ENCODE measurements at places on chromosomes 4 and X.

DNA sequence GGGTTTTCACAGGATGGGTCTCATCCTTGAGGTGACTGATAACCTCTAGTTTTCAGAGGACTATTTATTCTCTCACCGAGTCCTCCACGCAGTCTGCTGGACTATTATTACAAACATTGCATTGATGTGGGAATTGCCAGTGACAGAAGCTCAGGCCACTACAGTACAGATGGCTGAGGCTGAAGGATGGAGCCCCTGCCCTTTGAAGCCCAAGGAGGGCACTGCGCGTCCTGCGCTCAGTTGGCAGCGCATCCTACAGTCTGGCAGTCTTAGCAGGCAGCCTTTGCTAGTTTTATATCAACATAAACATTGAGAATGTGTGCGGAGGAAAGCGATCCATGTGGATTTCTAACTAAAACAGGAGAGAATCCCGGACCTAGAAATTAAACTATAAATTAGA is 1.5 kb upstream of the RELL1 start:
- DNase-seq: no peak

GRCh38 chr4:56757821-56758411 is 63.6 kb downstream of the SPINK2 start:
- DNase-seq: peak; percentile 72

- no peak for DNase-seq
These were observed 49.2 kb downstream of the MFAP3L start for GRCh38 chr4:169976951-169977350.

- no peak for DNase-seq
These were observed 61.8 kb downstream of the CPE start for GRCh38 chr4:165440415-165441158.

DNA sequence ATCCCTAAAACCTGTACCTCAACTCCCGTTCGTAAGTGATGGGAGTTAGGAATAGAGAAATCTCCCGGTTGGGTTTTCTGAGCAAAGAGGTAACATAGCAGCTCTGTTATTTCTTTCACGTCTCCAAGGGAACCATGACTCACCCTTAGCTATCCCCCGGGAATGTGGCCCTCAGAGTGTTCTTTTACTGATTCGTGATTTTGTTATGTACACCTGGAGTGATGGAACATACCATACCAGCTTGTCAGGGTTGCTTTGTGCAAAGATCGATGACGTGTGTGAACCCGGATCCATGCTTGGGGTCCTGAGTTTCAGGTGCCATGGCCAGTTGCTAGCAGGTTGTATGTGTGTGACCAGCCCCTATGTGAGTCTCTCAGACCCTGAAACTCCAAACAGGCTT is 52.6 kb downstream of the HPRT1 start:
- DNase-seq: no peak

DNA sequence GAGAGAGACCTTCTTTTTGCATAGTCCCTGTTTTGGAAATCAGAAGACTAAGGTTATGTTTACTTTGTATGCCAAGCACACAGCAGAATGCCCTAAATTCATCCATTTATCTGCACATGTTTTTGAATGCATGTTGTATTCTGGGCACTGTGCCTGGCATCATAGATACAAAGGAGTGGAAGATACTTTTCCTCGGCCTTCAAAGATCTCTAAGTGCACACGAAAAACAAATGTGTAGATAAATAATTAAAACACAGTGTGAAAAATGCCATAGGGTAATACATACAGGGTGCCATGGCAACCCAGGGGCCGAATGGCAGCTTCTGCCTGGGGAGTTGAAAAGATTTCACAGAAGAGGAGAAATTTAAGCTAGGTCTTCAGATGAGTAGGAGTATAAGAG is 390.6 kb upstream of the ATOH1 start:
- no peak for DNase-seq

GRCh38 chrX:50718776-50719175 is 95.2 kb downstream of the SHROOM4 start:
- no peak for DNase-seq

- no peak for DNase-seq
These were observed 75.5 kb upstream of the SLC39A8 start for GRCh38 chr4:102420563-102421398.

GRCh38 chrX:148542481-148543255 is 42.3 kb downstream of the AFF2 start:
- DNase-seq: no peak

- DNase-seq: no peak
These were observed 123.1 kb upstream of the GLRA2 start for GRCh38 chrX:14406225-14406624.

DNA sequence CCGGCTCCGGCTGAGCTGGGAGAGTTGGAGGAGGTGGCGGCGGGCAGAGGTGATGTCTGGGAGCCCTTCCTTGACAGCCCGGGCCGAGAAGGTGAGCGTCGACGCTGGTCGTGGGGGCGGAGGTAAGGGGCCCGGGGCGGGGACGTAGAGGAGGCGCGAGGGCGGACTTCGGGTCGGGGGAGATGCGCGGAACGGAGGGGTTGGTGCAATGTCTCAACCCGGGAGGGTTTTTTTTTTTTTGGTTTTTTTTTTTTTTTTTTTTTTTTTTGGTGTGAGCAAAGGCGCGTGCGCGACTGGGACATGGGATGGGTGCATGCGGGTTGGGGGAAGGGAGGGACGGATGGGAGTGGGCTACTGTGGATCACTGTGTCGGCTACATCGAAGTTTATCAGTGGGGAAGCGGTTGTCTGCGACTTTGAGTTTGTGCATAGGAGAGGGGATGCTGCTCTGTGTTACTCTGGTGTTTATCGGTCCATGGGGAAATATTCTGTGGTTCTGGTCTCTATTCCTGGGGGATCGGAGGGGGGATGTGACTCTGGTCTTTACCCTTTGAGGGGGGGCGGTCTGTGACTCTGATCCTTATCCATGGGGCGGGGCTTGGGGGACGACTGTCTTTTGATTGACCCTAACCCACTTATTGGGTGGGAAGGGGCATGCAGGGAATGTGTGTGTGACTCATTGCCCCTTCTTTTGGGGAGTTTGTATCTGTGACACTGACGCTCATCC is 537 bp downstream of the RBM10 start:
- no peak for DNase-seq

- no peak for DNase-seq
These were observed 1080.3 kb downstream of the CCSER1 start for GRCh38 chr4:91207535-91207934.

DNA sequence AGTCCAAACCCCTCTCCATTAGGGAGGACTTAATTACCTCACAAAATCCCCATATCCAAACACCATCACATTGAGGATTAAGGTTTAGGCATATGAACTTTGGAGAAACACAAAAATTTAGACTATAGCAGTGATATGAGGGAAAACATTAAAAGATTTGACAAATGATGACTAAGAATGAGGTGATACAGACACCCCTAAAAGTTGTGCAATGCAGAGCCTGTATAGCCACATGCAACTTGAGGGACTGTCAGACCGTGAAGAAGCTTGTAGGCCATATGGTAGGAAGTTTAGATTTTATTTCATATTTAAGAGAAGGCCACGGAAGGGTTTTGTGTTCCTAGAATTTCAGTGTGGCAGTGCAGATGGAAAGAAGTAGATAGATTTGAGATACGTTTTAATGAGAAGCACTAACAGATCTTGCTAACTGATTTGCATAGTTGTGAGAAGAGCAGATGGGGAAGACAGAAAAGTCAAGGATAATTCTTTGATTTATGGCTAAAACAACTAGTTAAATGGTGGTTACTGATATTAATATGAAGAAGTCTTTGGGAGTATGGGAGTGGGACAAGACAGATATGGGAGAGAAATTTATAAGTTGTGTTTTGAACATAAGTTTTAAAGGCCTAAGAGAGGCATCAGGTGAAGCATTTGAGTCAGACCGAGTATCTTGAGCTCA is 5.5 kb upstream of the FIP1L1 start:
- DNase-seq: no peak

DNA sequence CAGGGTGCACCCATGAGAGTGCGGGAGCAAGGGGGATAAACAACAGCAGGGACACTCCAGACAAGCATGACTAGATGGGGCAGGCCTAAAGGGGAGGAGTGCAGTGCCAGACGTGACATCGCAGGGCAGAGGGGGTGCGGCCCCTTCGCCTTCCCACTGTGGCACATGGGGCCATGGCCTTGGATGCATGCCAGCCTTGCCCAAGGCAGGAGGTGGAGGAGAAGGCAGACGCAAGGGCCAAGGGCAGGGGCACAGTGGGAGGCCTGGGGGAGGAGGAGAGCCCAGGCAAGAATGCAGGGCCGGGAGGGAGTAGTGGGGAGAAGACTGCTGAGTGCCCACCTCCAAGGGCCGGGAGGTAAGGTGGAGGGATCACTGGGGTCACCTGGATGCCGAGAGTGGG is 21.6 kb downstream of the PNMA6E start:
- DNase-seq: no peak

GRCh38 chrX:31811106-31811505 is 739.3 kb upstream of the FTHL17 start:
- DNase-seq: no peak

- DNase-seq: no peak
These were observed 48.1 kb downstream of the DCLK2 start for GRCh38 chr4:150126201-150126863.

DNA sequence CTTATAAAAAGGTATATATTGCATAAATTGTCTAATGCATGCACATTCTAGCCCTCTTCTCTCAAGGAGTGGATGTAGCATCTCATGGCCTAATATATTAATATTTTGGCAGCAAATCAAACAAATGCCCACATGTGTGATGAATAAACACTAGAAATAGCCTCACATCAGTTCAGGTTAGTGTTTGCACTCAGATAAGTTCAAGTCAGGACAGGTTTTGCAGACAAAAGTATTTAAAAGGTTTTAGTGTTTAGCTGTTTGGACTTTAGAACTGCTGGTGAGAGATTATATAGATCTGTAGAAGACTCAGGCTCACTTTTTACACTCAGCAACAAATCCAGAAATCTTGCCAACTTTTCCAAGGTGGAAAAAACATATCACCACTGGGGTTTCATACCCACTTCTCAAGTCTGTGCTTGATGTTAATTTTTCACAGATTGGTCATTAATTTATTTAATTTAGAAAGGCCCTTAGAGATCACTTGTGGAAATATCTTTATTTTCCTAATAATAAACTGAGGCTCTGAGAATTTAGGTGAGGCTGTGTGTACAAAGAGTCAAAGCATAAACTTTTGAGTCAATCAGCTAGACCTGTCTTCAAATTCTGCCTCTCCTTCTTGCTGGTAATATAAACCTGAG is 362.6 kb downstream of the GASK1B start:
- no peak for DNase-seq

DNA sequence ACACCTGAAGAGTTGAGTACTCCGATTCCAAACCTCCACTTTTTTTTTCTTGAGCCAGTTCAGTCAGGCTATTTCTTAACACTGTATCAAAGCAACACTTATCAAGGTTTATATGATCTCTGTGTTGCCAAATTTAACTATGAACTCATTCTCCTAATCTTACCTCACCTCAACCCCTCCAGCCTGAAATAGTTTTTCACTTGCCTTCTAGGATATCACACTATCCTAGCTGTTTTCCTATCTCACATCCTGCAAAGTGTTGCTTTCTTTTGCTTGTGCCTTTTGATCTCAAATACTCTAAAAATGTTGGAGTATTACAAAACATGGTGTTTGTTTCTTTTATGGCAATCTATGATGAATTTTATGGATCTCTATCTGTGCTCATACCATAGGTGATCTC is 415.0 kb downstream of the CFAP47 start:
- no peak for DNase-seq

- no peak for DNase-seq
These were observed 630.4 kb upstream of the BOD1L1 start for GRCh38 chr4:14257903-14258302.

GRCh38 chr4:188143731-188144130 is 4.5 kb downstream of the TRIML1 start:
- DNase-seq: no peak

GRCh38 chr4:127505203-127505602 is 127.6 kb upstream of the INTU start:
- DNase-seq: no peak

GRCh38 chr4:122122083-122122482 is 30.0 kb upstream of the BLTP1 start:
- no peak for DNase-seq

DNA sequence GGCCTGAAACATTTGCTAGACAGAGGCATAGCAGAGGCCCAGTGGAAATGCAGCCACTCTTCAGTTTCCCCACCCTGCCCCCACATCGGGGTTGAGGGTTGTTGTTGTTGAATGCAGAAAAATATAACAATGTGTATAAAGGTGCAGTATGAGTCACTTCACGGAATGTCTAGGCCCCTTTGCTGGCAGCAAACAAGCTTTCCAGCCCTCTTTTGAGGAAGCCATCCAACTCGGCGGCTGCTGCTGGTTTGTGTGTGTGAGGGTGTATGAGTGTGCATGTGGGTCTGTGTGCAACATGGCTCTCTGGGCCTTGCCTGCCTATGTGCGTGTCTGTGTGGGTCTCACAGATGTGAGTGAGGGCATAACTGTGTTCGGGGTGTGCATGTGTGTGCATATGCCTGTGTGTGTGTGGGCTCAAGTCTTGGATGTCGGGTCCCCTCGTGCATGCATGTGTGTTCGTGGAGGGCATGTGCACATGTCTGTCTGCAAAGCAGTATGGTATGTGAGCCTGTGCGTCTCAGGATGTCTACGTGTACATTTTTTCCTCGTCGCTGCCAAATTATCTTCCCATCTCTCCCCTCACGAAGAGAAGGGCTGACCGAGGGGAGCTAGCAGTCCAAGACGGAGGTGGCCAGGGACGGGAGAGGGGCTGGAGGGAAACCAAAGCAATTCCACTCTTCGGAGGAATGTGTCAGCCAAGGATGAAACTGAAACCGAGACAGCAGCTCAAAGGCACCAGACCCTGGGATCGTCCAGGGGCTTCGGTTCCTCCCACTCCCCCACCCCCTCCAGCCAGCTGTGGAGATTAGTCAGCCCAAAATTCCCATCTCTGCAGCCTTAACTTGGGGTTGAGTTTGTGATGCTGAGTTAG is 8.4 kb upstream of the ELF4 start:
- DNase-seq: no peak

- no peak for DNase-seq
These were observed 26.7 kb downstream of the FAM156B start for GRCh38 chrX:52923781-52924241.

- DNase-seq: no peak
These were observed 78.2 kb downstream of the GLRA2 start for GRCh38 chrX:14607446-14607985.

- DNase-seq: no peak
These were observed 4.3 kb downstream of the BCLAF3 start for GRCh38 chrX:19986531-19986930.

DNA sequence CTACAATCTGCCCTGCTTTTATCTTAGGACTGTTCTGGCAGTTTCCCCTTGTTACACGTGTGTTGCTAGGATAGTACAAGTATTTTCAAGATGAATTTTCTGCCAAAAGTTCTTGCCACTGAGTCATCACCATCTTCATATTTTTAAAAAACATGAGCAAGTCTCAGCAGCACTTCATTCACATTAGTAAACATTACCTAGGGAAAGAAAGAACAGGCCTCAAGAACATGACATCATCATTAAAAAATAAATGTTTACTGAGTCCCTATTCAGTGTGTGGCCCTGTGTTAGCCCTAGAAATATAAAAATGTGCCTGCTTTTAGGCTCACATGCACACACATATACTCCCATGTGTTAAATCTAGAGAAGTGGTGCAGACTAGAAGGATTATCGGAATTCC is 18.7 kb upstream of the GPC3 start:
- DNase-seq: no peak
